ENCODE measurements at places on chromosomes 1 and 21.
A peak's percentile ranks its signal among the peaks of the same experiment; 100 is the strongest.

DNA sequence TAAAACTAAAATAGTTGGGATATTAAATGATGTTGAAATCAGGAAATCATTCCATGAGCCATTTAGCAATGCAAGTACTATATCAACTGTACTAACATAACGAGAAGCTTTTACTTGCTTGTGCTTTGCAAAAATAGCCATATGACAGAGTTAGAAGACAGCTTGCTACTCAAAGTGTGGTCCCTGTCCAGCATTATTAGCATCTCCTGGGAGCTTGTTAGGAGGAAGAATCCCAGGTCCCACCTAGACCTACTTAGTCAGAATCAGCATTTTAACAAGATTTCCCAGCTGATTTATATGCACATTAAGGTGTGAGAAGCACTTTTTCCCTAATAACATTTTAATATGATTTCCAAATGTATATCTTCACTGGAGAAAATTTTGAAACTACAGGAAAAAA lies 4.7 kb downstream of the PRKACB start:
- no peak for DNase-seq

- DNase-seq, result peak; percentile 24
Measured at GRCh38 chr1:188350104-188350503, 1521.4 kb downstream of the PLA2G4A start.

- DNase-seq, result no peak
Measured at GRCh38 chr1:156160743-156161171, 7.4 kb downstream of the SEMA4A start.

DNA sequence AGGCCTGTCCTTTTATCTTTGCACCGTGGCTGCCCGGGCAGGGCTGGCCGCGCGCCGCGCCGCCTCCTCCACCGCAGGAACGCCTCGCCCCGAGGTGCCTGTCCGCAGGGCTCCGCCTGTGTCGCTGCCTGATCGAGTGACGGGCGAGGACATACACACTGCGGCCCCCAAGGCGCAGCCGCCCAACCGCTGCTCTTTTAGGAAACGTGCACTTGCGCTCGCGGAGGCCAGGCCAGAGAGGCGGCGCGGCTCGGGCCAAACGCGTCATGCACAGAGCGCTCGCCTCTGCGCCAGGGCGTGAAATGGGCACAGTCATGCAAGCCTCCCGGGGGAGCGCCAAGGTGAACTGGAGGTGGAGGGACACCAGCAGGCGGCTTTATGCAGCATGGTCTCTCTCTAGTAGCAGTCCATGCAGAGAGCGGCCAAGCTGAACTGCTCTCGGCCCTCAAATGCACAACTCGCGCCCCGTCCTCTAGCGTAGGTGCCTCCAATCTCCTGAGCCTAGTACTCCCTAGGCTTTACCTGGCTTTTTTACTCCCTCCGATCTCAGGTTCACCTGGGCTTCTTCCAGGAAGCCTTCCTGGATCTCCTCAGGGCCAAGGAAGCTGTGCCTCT lies 12.9 kb downstream of the TRABD2B start:
- DNase-seq, result peak; percentile 17

- DNase-seq, result peak; percentile 99
Measured at GRCh38 chr1:214213136-214213535, 67.8 kb upstream of the SMYD2 start.

GRCh38 chr1:67768480-67768879 lies 64.8 kb downstream of the GNG12 start:
- no peak for DNase-seq

DNA sequence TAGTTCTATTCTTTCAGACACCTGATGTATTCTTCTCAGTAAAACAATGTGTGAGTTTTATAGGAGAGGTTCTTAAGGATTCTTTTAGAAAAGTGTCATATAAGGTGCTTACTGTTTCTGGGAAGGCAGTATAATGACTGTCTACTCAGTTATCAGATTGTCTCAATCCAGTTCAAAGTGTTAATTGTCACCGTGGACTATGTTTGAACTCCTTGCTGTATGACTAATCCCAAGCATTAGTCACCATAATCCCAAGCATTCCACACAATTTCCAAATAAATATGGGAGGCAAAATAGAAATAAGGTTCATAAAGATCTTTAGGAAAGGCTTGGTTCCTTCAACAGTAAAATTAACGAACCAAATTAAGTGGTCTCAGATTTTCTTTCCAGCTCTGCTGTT lies 342.1 kb upstream of the NR5A2 start:
- peak; percentile 42 for DNase-seq

DNA sequence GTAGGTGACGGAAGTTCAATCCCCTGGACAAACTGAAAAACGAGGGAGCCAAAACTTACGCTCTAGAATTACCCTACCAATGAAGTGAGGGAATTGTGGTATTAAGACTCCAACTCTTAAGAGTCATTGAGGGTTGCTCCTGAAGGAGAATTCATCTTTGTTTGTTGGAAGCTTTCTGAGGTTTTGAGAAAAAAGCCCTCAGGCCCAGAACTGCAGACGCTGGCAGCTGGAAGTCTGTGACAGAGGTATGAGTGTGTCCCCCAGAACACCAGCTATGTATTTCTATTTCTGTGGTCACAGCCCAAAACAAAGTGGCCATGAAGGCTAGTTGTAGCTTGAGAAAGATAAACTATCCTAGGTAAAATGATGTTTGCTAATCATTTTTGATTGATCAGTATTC lies 438.8 kb upstream of the B3GALT2 start:
- DNase-seq, result peak; percentile 26

DNA sequence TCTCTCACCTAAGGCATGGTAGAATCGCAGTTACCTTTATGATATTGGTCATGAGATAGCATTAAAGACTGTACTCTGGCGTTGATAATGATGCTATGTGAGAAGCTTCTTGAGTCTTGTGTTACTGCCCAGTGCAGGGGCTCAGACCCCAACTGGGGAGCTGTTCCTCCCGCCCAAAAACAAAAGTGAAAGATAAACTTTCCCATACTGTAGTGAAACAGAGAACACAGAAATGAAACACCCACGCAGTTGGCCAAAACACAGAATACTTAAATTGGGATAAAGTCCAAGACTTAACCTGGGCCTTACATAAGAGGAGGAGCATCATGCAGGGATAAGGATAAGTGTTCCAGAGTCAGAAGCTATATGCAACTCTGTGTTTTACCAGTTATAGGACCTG lies 130.6 kb downstream of the HHIPL2 start:
- DNase-seq, result no peak

GRCh38 chr1:31587720-31588423 lies 11.6 kb downstream of the TINAGL1 start:
- DNase-seq, result peak; percentile 53

GRCh38 chr21:26810676-26811415 lies 34.4 kb downstream of the ADAMTS1 start:
- no peak for DNase-seq

DNA sequence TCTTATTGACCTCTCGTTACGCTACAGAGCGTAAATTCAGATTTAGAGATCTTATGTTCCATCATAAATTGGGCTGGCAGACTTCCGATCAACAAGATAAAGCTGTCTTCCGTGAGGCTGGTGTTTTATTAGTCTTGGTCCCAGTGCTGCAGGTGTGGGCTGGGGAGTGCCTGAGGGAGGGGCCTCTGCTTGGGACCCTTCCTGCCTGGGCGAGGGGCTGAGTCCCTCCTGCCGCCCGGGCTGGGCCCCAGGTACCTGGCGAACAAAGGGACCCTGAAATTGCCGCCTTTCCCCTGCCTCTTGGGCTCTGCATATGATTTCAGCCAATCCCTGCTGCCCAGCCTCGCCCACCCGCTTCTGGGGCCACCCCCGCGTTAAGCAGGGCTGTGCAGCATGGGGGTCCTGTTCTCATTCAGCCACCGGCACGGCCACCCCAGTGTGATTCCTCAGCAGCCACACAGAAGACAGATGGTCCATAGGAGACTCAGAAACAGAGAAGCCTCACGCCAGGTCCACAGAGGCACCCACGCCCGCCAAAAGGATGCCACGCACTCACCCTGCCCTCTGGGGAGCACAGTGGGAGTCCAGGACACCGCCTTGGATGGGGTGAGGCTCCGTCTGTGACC lies 6.1 kb upstream of the SAMD11 start:
- DNase-seq, result no peak

DNA sequence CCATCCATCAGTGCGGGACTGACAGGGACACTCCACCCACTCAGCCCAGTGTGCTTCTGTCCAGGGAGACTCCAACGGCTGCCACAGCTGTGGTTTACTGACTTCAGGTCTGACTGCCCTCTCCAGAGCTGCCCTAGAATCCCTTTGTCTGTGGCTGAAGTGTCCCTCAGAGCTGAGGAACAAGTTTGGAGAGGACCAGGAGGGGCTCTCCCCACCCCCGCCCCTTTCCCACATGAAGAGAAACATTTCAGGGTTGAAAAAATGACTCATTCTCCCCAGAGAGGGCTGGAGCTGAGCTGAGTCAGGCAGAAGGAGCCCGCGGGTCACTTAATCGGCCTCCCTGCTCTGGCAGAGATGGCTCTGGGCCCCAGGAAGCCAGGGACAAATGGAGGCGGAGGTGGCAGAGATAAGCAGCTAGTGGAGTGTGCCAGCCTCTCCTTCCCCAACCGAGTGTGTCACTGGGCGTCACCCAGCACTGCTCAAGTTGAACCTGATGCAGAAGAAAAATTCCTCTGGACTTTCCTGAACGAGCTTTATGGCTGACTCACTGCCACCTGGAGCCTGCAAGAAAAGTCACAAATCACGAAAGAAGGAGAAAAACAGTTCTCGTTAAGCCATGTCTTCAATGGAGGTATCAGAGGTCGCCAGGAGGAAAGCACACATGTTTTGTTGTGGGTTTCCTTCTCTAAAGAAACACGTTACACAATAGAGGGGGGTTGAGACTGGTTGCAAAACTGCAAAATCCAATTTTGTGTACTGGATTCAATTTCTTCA lies 34.3 kb upstream of the ECE1 start:
- peak; percentile 77 for DNase-seq

DNA sequence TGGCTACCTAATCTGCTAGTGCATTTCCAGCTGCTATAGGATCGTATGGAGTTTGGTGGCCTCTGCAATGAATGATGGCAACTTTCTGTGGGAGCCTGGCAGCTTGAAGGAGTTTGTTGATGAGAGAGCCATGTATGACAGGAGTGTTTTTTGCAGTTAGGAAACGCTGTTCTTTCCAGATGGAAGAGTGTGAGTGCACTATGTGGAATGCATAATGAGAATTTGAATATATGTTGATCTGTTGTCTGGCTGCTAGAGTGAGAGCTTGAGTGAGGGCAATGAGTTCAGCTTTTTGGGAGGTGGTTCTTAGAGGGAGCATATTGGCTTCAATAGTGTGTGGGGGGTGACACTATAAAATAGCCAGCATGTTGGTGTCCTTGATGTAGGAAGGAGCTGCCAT lies 51.0 kb upstream of the APOBEC4 start:
- no peak for DNase-seq

GRCh38 chr1:121522061-121522759 lies 337.4 kb downstream of the SRGAP2C start:
- no peak for DNase-seq

DNA sequence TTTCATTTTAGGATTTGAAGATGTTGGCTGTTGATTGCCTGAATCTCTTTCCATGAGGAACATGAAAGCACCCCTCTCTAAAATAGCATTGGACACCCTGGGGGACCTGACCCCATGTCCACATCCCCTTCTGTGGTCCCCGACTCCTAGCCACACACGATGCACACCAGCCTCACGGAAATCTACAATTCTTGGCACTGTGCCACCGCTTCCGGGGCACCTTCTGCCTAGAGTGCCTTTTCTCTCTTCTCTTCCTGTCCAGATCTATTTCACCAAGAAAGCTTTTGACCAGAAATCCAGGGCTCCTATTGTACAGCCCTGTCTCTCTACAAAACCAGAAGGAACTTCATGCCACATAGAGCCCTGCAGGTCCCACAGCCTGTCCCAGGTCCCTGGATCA lies 50.3 kb downstream of the MYSM1 start:
- no peak for DNase-seq

DNA sequence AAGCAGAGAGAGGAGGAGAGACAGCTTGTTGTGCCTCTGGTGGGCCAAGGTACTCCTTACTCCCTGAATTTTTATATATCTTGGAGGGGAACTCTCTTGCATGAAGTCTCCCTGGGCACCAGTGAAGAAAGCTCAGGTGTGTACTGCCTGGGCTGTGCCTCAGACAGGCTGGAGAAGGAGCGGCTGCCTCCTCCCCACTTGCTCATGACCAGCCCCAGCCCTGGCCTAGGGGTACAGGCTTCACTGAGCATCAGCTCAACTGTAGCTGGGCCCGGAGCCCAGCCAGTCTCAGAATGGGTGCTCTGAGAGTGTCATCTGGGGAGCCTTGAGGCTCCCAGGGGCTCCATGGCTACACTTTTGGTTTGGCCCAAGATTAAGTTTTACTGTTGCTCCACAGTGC lies 44.8 kb upstream of the TENT5C start:
- no peak for DNase-seq

- DNase-seq, result no peak
Measured at GRCh38 chr1:106746448-106747085, 309.9 kb upstream of the PRMT6 start.

DNA sequence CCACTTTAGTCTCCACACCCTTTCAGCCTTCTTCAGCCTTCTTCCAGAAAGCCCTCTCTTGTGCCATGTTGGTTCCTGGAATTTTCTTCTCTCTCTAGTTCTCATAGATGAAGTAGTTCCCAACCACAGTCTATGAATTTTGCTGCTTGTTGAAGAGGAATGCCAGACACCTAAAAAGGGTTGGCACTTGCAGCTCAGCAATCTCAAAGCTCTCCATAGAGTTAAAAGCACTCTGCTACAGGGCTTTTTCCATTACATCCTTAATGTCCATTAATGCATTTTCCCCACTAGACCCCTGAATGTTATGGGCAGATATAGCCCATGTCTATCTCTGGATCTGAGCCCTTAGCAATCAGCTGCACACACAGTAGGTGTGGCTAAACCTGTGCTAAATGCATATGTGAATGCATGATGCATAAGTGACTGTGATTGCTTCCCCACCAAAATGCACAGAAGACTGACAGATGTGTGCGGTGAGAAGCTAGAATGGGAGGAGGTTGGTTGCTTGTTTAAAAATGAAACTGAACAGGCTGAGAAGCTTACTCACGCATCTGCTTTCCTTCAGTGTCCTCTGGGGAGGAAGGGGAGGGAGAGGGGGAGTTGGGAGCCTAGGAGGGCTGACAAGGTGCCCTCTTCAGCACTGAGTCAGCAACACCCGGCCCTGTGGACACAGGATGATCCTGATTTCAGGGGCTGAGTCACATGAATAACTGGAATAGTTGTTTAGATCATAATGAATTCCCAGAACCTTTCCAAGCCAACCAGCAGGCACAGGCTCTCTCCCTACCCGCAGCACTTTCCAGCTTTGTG lies 146.1 kb upstream of the FGGY start:
- DNase-seq, result peak; percentile 97

- DNase-seq, result peak; percentile 49
Measured at GRCh38 chr1:173205146-173206051, 1.7 kb downstream of the TNFSF4 start.

- DNase-seq, result peak; percentile 13
Measured at GRCh38 chr1:12230549-12231275, 882 bp downstream of the VPS13D start.

GRCh38 chr1:93177991-93178390 lies 2.2 kb downstream of the TMED5 start:
- DNase-seq, result no peak

DNA sequence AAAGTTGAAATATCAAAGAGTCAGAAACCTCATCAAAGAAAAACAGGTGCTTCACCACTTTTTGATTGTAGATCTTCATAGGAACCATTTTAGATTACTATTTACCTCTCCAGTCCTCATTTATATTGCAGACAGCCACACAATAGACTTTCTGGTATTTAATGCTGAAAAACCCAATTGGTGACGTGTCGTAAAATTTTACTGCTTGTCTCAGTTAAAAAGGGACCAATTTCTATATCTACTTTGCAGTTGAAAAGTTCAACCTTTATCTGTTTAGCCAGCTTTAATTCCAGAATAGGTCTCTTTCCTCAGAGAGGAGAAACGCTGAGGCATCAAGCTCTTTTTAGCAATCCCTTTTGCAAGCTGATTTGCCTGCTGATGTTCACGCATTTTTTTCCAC lies 1722.4 kb downstream of the PLA2G4A start:
- no peak for DNase-seq

- DNase-seq, result no peak
Measured at GRCh38 chr21:17987382-17988101, 168.4 kb upstream of the C21orf91 start.
